ENCODE measurements at places on chromosomes 4 and X.

DNA sequence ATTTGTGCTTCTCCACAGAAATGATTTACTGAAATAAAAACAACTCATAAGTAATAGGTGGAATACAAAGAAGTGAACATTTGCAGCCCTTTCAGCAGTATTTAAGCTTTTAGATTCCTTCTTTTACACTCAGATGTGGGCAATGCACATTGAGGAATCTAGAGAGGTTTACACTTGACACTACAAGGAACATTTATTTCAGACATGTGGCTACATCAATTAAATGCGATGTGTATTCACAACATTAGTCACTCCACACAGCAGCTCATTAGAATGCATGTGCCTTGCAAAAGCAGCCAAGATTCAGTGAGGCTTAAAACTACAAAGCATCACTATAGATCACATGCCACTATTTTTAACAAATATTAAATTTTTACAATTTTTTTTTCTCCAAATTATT, 480.7 kb downstream of the INPP4B start:
- DNase-seq, result no peak

GRCh38 chr4:48645225-48645794, 134.8 kb downstream of the FRYL start:
- no peak for DNase-seq

DNA sequence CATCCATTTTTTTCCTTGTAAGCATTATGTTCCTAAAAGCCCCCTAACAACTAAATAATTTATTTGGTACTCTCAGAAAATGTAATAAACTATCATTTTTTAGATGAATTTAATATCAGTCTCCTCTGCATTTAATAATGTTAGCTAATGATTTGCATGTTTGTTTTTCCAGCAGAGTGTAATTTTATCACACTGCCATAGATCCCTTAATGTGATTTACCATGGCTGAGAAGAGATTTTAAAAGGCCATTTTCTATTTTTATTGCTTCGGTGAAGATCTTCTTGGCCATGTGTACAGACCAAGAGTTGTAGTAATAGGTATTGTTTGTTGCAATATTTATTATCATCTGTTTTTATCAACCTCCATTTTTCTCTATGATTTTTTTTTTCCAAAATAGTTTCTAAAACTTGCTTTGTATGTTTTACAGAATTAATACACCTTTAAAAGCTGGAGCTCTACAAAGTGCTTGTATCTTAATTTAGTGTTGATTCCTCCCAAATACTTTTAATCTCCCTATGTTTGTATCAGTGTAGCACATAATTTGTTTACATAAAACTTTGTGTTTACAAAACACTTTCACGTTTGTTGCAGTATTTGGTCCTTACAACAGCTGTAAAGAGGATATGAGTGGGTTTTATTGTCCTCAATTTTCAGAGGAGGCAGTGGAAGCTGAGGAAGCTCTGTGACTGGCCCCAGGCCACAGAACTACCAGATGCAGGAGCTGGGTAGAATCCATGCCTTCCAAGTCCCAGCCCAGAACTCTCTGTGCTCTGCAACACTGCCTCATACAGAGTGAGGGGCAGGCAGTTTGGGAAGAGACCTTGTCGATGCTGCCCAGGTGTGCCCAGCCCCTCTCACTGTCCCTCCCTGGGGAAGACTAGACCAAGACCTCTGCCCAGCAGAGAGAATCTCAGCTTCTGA, 58.1 kb downstream of the FAM114A1 start:
- no peak for DNase-seq

DNA sequence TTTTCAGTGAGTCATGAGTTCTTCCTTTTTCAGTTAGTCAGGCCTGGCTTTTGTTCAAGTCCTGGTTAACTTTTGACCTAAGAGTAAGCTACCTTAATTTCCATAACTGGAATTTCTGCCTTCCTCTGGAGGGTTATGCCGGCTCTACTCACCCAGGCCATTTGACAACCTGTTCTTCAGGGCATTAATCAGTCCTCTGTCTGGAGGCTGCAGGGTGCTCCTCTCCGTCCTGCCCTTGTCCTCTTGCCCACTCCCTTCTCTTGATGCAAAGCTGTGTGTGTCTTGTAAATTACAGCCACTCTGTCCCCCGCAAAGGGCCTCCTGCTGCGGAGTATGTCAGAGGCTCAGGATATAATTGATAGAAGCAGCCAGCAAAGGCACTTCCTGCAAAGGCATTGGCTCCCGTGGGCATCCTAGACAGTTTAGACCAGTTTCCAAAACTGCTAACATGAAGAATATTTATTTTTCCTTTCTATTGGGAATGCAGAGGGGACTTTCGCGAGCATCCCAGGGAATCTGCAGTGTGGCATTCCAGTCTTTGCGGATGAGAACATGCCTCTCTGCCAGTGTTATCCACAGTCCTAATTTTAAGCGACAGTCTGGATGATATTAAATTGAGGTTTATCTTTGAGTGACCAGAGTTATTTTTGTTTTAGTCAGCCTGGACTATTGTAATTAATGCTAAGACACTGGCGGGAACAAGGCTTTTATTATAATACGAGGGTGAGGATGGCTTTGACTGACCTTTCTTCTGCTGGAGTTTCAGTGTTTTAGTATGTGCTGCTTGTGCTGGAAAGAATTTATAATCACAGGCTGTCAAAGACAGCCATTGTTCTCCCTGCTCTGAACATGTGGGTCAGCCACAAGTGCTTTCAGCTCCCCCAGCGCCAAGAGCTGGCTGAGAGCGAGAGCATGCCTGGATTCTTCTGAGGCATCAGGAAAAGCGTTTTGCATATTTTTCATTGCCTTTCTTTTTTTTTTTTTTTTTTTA, 74.2 kb downstream of the LIMCH1 start:
- DNase-seq, result no peak

DNA sequence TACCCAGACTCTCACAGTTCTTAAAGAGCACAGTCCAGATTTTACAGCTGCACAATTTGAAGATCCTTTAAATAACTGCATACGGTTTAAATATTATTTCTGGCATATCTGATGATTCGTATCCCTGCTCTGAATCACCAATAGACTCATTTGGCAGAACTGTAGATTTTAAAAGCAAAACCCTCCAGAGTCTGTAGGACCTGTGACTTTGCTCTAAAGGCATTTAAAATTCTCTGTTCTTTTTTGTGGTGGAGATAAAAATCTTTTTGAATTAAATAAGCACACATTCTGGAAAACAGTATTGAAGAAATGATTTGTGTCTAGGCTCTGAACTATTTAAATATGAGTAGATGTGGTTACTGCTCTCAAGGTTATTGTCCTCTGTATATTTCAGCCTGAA, 246.2 kb upstream of the PITX2 start:
- no peak for DNase-seq

DNA sequence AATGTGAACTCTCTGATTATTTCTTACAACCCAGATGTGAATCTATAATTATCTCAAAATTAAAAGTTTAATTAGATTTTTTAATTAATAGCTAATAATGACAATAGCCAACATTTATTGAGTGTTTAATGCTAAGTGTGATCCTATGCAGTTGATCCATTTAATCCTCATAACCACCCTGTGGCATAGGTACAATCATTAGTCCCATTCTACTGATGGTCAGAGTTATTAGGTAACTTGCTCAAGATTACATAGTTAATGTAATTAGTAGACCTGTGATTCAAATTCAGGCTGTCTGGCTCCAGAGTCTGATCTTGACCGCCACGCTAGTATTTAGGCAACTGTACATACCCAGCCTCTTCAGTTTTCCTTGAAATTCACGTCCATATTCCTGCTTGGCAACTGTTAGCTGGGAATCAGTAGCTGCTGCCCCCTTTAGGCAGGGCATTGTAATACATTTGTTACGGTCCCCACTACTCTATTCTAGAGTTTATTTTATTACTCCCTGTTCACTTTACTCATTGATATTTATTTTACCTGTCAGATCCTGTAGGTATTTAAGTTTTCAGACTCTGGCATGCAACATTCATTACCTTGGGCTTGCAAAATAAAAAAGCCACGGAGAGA, 20.6 kb upstream of the TEC start:
- DNase-seq, result no peak
